ENCODE measurements at places on chromosomes 2 and 18.
A peak's percentile ranks its signal among the peaks of the same experiment; 100 is the strongest.

- DNase-seq = no peak
Measured at GRCh38 chr18:54859667-54860421, 31.6 kb downstream of the RAB27B start.

GRCh38 chr2:230723363-230723762, 10.7 kb downstream of the CAB39 start:
- peak; percentile 43 for DNase-seq

GRCh38 chr2:238557431-238557830, 130.7 kb downstream of the ASB1 start:
- DNase-seq = no peak

DNA sequence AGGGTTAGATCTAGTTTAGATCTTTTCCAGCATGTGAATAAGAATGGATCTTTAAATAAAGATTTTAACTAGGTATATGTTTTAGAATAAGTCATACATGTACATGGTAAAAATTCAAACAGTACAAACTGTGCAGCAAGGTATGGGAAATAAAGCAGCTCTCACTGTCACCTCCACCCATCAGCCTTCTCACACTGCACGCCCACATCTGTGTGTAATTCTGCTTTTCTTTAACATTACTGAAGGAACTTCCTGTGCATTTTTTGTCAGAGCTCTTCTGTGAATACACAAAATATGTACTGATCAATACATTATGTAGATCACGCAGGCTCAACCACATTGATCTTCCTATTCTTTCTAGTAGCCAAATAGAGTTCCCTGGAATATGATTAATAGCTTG, 3.4 kb downstream of the CASP8 start:
- DNase-seq = no peak

DNA sequence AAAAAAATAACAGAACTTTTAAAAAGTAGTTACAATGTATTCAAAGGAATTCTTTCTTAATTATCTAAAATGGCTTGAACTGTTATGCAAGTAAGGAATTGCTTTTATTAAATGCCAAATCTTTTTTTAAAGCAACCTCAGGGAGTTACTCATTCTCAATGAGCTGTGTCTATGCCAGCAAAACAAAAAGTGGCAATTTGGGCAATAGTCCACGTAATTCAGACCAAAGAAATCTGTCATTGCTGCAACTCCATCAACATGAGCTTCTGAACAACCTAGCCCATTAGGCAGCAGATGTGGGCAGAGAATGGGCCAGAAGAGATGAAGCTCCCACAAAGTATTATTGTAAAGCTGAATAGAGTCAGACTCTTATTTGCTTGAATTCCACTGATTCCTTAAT, 118.4 kb downstream of the ALK start:
- no peak for DNase-seq

DNA sequence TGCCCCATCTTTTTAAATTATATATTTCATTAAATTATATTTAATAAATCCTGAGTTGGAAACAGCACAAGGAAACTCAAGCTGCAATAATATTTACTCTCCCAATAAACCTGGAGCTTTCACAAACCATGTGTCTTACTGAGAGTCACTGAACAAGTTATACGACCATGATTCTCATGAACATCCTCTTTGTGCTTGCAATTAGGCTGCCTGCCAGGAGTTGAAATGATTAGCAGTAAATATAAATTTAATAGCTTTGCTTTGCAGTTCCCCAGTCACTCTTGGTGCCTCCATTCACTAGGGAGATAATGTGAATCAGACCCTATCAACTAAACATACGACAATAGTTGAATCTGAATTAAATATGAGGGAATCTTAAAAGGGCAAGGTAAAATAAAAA, 905.1 kb downstream of the NRXN1 start:
- no peak for DNase-seq

DNA sequence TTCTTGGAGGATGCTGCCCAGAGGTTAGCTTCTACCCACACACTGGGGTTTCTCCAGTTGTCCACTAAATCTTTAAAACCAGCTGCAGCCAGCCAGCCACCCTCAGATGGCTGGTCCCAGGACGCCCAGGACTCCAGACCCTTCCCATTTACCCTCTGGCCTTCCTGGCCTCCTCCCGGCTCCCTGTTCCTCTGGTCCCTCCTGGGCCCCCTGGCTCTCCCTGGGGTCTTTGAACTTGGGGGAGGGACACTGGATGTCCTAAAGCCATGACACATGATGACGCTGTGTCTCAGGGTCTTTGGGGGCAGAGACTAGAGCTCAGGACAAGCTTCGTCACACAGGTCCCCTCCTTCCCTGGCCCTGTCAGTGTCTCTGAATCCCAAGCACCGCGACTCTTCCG, 201.1 kb upstream of the HDAC4 start:
- DNase-seq = peak; percentile 15

DNA sequence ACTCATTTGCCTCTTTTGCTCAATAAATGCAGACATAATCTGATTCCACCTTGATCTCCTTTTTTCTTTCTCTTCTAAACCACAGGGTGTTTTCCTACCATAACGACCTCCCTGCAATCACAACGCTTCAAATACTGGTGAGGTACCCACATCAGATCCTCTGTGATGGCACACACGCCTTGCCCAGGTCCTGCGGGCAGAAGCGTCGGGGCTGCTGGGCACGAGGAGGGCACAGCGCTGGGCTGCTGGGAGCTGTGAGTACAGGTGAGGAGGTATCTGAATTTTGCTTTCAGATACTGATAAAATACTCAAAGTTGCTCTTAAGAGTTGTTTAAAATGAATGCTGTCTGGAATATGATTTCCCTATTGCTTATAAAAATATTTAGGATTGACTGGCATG, 186.1 kb upstream of the PXDN start:
- no peak for DNase-seq

GRCh38 chr2:41313082-41313481, 734.7 kb upstream of the PKDCC start:
- no peak for DNase-seq

DNA sequence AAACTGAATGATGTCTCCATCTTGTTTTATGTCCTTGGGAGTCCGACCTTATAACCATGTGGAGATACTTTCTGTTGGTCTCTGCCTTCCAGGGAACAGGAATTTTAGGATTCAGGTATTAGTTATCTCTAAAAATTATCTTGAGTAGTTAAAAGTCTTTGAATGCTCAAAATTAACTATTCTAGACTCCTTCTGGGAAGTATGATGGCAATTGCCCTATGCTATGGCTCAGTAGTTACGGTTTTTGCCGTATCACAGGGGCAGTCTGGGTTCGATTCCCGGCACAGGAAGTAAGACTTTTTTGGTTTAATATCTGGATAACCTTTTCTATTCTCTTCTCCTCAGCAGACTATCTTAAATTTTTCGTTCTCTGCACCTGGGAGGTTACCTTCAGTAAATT, 708.7 kb upstream of the LRATD1 start:
- DNase-seq = no peak

- no peak for DNase-seq
Measured at GRCh38 chr2:1856475-1856874, 112.2 kb upstream of the PXDN start.

- no peak for DNase-seq
Measured at GRCh38 chr18:33577685-33578517, at the start of gene ASXL3. Gene ASXL3 (plus strand): TSS chr18:33578219. CDS start chr18:33578632, 413 bp downstream.

GRCh38 chr2:86274265-86274917, 63.0 kb downstream of the REEP1 start:
- no peak for DNase-seq

GRCh38 chr2:155020246-155020645, 321.8 kb downstream of the KCNJ3 start:
- no peak for DNase-seq

GRCh38 chr2:213703406-213704098, 419.3 kb downstream of the SPAG16 start:
- DNase-seq = no peak

DNA sequence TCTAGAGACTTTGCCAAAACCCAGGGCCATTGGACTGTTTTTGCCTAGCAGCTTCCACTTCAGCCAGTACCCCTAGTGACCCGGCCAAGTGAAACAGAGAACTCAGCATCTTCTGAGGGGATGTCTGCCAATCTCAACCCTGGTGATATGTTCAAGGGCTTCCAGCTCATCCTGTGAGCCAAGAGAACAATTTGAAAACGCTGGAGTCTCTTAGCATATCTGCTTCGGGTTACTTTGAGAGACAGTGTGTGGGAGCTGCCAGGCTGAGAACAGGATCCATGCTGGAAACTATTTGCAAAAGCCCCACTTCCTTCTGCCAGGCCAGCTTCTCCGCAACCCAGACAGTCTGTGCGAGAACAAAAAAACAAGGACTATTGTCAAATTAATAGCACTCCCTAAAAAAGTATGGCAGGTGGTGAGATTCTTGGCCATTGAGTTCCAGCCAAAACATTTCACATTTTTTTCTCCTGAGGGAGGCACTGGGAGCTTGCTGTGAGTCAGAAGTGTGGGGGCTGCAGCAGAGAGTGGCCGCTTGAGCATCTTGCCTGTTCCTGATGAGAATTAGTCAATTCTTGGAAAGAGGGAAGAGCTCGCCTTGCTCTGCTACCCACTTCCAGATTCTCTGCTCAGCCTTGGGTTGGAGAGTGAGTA, 395.6 kb upstream of the TRIB2 start:
- DNase-seq = no peak

DNA sequence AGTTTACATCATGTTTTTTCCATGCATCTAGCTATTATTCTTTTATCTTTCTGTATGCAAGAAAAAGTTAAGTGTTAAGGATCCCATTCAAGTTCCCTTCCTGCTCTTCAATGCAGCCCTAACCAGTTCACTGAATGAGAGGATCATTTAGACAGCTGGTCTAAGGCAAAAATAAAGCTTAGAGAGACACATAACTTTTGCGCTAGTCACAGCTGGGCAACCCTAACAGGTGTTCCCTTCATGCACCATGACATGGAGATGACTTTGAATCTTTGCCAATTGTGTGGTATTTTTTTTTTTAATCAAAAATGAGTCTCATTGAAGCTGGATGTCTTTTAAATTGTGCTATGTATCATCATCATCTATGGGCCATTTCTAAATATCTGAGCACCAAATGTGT, 393.8 kb upstream of the CYRIA start:
- DNase-seq = no peak

DNA sequence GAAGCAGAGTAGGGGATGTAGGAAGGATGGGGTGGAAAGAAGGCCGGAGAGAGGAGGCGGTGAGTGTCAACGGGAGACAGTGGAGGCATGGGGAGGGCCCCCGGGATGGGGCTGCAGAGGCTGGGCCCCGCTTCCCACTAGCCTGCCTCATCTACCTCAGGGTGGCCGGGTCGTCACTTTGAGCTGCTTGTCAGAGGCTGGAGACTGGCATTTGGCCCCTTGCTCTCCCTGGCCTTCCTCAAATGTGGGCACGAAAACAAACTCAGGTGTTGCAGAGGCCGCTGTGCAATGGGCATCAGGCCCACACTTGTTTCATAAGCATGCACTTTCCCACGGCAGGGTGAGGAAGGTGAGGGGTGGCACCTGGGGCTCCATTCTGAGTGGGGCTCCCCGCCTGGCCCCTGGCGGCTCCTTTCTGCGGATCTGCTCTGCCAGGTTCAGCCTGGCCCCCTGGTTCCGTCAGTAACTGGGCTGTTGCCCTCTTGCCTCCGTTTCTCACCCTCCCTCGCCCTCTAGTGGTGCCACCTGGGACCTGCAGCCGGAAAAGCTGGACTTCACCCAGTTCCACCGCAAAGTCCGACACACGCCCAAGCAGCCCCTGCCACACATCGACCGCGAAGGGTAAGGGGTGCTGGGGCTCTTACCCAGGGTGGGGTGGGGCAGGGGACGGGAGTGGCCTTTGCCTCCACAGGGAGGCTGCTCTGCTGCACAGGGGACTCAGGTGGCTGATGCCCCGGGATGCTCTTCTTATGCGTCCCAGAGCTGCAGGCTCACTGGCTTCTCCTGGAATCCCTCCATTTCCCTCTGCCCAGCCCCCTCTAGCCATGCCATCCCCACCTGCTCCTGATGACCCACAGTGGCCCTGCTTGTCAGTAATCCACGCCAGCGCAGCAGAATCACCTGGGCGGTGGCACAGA, 125.4 kb downstream of the CTIF start:
- peak; percentile 25 for DNase-seq

GRCh38 chr2:85445316-85446295, 27.1 kb downstream of the SH2D6 start:
- DNase-seq = no peak

- DNase-seq = no peak
Measured at GRCh38 chr2:189370719-189371118, 70.6 kb upstream of the WDR75 start.

- DNase-seq = no peak
Measured at GRCh38 chr18:46416706-46417638, 240.0 kb downstream of the LOXHD1 start.

DNA sequence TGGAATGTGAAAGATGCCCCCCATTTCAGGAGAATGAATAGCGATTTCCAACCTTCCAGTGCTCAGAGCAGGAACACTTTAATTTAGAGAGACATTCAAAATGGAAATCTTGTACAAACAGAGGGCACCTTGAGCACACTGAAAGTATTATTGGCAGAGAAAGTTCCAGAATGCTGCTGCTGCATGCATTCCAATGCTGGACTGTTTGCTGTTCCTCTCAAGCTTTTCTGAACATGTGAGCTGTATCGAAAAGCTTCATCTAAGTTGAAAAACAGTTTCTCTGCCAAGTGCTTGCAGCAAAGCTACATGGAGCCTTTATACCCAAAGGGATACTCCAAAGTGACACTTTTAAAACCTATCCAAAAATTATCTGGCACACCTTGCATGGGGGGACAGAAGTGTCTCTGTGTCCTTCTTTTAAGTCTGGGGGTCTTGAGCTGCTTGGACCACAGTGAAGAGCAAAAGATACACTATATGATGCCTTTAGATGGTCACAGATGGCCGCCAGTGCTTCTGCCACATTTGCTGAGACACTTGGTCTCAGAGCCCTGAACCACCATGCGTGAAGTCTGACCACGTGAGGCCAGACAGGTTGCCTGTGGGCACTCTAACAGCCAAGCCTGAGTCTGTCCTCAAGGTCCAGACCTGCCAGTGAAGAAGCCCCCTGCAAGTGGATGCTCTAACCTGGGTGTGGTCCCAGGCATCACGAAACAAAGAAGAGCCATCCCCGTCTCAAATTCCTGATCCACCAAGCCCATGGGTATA, 18.8 kb downstream of the UXS1 start:
- DNase-seq = no peak

DNA sequence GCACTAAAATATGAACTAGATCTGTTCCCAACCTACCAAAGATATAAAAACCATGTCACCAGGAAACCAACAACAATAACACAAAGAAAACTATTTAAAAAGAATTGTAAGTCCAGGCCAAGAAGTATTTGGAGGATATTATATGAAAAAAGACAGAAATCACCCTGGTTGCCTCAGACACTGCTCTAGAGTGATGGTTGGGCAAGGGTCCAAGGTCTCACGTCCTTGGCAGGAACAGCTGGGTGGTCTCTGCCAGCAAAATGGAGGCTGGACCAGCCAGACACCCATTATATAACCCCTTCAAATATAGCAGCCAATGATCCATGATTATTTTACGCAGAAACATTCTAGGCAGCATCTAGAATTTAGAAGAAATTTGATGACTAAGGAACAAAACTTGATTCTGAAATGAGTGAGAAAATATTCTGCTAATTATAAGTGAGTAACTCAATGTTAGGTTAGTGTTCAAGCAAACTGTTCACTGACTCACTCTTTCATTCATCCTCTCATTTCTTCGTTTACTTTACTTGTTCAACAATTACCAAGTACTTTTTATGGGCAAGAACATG, 35.4 kb downstream of the MRPL35 start:
- no peak for DNase-seq

- no peak for DNase-seq
Measured at GRCh38 chr18:79898952-79899608, 52.4 kb downstream of the SLC66A2 start.

- no peak for DNase-seq
Measured at GRCh38 chr2:173216668-173217067, 138.0 kb upstream of the CDCA7 start.

- DNase-seq = no peak
Measured at GRCh38 chr2:62307469-62308389, 111.8 kb downstream of the B3GNT2 start.

GRCh38 chr2:65075176-65075575, 19.0 kb downstream of the CEP68 start:
- DNase-seq = no peak
